SIG-M5 (cell line): ENCODE measurements at places on chromosomes 4 and X.

DNA sequence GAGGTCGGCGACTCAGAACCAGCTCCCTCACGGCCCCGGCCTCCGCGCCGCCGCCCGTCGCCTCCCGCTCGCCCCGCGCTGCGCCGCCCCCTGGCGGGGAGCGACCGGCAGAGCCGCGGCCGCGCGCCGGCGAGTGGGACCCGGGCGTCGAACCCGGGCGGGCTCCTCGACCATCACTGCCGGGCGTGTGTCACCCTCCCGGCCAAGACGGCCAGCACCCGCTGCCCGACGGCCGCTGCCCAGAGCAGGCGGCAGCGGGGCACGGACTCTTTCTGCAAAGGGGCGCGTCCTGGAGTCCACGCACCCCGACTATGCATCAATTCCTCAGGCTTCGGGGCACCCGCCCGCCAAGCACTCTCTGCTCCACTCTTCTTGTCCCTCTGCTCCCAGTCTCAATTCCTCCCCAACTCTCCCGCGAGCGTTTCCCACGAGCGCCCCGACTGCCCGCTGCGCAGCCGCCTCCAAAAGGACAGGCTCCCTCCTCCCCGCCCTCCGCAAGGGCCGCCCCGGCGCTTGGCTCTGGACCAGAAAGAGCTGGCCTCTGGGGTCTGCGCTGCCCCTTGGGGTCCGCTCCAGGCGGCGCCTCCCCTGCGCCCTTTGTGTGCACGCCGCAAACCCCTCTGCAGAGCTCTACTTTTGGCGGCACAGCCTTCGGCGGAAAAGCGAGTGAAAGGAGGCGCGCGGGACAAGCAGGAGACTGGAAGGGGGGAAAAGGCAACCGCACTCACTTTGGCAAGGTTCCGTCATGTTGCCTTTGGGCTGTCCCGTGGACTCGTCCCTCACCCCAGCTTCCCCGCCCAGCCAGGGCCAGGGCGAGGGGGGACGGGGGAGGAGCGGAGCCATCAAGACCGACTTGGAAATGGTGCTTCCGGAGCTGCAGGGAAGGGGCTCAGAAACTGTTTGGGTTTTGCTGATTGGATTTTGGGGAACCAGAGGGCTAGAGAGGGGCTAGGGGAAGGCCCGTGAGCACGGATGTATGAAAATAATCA, 1.0 kb downstream of the PDE5A start:
- DNase-seq, result no peak

DNA sequence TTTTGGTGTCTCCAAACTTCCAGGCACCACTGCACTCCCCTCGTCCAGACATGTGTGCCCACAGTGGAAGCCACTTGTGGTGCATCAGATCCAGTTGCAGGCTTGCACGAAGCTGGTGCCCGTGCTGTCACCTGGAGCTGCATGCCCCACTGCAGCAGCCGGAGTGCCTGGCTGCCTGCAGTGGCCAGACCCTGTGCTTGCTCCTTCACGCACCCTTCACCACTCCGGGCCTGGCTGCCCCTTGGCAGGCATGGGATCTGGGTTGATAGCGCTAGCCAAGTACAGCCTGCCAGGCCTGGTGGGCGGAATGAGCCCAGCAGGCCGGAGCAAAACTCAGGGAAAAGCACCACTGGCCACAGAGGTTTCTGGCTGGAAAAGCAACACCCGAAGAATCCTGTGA, 50.2 kb upstream of the SHISA3 start:
- no peak for DNase-seq

DNA sequence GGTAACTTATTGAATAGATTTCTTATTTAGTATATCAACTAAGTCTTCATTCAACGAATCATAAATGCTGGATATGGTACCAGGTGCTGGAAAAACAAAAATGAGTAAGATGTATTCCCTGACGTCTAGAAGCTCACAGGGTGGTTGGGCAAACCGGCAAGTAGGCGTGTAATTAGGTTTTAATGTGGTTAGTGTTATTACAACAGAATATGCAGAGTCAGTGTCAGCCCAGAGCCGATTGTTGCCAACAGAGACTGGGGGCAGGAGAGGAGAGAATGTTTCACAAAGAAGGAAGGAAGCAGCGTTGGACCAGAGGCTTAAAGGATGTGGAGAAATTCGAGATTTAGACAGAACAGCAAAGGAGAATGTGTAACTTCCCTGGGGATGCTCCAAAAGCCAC, 111.7 kb downstream of the TENM3 start:
- no peak for DNase-seq

DNA sequence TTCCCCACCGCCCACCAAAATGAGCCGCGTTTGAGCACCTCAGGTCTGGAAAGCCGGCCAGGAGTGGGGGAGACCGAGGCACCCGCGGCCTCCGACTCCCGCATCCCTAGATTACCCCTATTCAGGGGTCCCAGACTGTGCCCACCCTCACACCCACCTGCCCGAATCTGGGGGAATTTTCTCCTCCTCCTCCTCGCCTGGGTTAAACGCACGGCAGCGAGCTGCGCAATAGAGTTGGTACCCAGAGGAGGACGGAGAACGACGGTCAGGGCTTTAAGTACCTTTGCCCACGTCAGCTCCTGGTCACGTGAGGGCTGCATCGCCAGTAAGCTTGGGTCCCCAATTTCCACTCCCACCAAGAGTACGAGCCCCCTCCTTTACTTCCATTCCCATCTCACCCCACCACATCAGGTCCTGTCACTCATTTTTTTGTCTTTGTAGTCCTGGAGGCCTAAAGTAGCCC, at the start of gene ARMCX2:
Gene ARMCX2 (minus strand): TSS at position 250 of the 463 bp plus-strand sequence. CDS start 2,262 bp downstream, outside the sequence.
- no peak for DNase-seq

- no peak for DNase-seq
These were observed 65.2 kb upstream of the LNX1 start for GRCh38 chr4:53656421-53656981.

DNA sequence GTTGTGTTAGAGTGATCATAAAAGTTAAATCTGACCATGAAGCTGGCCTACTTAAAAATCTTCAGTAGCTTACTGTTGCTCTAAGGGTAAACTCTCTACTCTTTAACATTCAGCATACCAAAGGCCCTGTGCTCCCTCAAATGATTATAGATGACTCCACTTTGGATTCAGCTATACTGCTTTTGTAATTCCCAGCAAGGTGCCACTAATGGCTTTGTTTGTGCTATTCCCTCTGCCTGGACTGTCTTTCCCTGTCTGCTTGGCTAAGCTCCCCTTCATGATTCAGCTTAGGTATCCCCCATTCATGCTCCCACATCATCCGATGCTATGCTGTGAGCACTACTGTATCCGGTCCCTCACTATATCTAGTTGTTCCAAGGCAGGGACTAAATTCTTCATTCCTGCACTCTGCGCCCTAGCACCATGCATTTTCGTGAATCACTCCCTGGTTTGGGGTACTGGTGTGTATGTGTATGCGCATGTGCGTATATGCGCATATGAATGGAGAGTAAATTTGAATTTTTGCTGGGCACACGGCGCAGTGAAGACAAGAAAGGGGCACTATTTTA, 453 bp upstream of the PBDC1 start:
- DNase-seq, result no peak
